ENCODE measurements at places on chromosomes 3 and 15.

DNA sequence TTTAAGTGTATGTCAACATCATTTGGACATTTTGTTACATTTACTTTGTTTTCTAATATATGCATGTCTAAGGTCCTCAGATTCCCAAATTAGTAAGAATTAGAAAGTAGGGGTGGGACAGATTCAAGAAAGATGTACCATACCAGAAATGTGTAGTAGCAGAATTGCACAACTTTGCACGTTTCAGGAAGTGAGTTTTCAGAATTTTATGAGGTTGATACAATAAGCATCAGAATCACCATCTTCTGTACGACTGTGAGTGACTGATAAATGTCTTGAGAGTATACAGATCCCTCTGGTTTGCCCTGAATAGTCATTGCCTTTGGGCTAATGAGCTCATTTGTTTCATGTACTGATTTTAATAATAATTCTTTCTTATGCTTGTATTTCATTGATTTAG is 9.3 kb downstream of the ARIH2 start:
- no peak for DNase-seq

DNA sequence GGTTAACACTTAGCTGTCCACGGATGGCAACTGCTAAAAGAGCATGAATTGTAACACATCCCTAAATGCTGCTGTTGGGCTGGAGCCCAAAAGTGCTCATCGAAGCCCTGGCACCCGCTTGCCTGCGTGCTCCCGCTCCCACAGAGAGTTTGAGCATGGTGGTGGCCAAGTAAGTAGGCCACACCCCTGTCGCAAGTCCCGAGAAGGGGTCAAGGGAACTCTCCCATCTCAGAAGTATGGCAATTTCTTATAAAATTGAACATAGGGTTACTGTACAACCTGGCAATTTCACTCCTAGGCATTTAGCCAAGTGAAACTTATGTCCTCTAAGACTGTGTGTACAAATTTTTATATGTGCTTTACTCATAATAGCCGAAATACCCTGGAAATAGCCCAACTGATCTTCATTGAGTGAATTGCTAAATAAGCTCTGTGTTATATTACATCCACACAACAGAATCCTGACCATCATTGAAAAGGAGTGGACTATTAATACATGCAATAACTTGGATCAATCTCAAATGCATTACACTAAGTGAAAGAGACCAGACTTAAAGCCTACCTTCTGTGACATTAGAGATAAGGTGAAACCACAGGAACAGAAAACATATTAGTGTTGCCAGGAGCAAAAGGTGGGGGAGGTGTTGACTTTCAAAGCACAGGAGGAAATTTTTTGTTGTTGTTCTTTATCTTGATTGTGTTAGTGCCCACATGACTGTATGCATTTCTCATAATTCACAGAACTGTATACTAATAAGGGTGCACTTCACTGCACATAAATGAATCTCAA is 1.5 kb upstream of the GCSAM start:
- DNase-seq, result no peak

- DNase-seq, result no peak
Measured at GRCh38 chr3:33364531-33365128, 75.6 kb downstream of the UBP1 start.

GRCh38 chr15:50059203-50059772 is 59.7 kb downstream of the ATP8B4 start:
- no peak for DNase-seq

GRCh38 chr15:66145726-66146182 is 107.8 kb downstream of the MEGF11 start:
- DNase-seq, result no peak

- DNase-seq, result no peak
Measured at GRCh38 chr15:29857221-29857789, 35.0 kb upstream of the TJP1 start.
